ENCODE measurements at places on chromosomes 6 and 20.
A peak's percentile ranks its signal among the peaks of the same experiment; 100 is the strongest.

GRCh38 chr6:141551318-141551717 is 581.4 kb upstream of the GJE1 start:
- no peak for DNase-seq

DNA sequence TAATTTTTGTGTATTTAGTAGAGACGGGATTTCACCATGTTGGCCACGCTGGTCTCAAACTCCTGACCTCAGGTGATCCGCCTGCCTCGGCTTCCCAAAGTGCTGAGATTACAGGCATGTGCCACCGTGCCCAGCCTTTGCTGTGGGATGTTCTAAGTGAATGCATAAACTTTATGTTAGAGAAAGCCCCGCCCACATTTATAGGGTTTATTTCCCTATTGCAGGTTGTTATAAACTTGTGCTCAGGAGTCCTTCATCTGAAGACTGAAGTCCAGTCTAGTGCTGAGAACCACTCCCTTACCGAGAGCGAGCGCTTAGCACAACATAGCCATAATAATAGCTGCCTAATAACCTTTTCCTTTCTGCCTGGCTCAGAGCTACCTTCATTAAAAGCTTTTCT is 75.4 kb upstream of the ZNF217 start:
- no peak for DNase-seq

DNA sequence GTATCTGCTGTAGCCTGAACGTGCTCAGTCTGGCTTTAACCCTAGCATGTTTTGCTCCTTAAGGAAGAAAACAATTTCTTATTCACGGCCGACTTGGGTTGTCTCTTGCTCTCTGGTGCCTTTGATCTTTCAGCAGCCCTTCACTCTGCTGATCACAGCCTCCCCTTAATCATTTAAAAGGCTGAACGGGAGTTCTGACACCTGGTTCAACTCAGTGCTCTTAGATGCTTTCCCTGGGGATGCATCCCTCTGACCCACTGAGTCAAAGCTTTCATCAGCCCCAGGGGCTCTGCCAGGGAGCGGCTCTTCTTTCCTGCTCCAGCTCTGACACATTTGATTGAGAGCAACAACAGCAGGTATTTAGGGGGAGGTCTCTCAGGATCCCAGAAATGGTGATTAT is 79.0 kb upstream of the FYN start:
- DNase-seq, result no peak

DNA sequence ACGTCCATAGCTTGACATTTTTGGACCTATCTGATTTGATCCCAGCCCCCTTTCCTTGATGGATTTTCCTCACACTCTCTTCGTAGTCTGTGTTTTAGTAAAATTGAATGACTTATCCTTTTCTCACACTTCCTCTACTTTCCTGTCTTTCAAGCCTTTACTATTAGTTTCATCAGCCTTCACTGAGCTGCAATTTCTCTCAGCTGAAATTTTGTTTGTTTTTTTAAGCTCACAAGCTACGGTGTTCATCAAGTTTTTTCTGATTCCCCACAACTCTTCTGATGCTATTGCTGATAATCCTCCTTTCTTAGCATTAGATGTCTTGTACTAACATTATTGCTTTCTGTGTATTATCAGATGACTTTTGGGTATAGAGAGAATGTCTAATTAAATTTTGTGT is 263.7 kb downstream of the TBX18 start:
- DNase-seq, result no peak

DNA sequence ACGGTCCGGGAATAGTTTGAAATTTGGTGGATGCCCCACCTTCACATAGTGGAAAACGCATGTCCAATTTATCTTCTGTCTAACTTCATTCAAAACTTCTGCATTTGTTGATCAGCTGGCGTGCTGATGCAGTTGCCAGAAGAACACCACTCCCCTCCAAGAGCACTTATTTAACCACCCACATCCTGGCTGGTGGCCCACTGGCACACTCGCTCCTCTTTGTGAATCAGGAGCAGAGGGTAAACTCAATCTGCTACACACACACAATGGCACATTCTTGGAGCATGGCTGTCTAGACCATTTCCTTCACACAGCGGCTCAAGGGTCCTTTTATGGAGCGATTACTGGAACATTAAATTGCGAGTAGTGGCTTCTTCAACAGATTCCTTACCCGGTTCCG is 55.1 kb upstream of the CEP162 start:
- no peak for DNase-seq

- no peak for DNase-seq
Observed at GRCh38 chr20:33423141-33423834, 20.3 kb downstream of the SNTA1 start.

- DNase-seq, result no peak
Observed at GRCh38 chr6:151109361-151109760, 130.4 kb upstream of the AKAP12 start.

DNA sequence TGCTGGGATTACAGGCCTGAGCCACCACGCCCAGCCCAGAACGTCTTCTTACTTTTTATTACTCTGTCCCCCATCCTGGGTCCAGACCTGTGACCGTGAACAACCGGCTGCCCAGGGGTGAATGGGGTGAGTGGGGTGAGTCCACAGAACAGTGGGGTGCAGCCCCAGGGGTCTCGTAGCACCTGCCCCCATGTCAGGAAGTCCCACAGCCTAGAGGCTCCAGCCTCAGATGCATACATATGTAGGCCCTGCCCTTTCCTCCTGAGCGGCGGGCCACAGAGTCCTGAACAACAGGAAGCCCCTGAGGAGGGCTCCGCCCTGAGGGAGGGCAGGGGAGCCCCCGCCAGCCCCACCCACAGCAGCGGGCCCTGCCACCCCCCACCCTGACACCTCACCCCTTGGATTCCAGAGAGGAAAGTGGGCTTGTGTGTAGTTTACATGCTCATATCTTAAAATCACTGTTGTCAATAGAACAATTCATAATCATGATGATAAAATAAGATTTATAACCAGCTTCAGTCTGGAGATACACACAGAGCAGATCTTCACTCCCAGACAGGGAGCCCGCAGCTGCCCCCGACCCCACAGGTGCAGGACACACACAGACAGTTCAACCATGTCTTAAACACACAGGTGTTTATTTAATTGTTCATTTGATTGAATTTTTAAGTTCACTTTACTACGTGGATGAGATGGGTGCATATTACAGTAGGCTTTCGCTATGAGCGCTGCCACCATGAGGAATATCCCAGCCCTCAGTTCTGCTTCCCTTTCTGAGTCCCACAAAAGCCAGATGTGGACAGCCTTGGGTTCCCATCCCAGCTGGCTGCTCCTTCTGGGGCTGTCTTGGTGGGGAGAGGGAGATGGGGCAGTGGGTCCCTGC is 12.4 kb upstream of the GMEB2 start:
- peak; percentile 63 for DNase-seq

- no peak for DNase-seq
Observed at GRCh38 chr20:48659858-48660257, 167.9 kb downstream of the PREX1 start.

- DNase-seq, result no peak
Observed at GRCh38 chr6:44261581-44261980, 3.8 kb downstream of the NFKBIE start.

- no peak for DNase-seq
Observed at GRCh38 chr6:101700655-101701054, 307.1 kb downstream of the GRIK2 start.

DNA sequence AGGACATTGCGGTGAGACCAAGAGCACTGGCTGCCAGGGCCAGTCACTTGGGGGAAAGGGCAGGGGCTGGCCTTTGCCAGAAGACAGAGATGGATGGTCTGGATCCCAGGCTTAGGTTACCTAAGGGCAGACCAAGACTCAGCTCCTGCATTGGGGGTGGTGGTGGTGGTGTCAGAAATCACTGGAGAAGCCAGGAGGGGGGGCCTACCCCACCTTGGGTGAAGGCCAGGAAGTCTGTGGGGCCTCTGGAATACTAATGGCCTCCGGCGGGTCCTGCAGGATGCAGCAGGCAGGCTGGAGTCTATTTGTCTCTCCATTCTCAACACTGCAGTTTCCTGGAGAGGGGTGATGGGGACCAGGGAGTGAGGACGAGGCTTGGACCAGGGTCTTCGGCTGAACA is 32.8 kb downstream of the CD40 start:
- no peak for DNase-seq

DNA sequence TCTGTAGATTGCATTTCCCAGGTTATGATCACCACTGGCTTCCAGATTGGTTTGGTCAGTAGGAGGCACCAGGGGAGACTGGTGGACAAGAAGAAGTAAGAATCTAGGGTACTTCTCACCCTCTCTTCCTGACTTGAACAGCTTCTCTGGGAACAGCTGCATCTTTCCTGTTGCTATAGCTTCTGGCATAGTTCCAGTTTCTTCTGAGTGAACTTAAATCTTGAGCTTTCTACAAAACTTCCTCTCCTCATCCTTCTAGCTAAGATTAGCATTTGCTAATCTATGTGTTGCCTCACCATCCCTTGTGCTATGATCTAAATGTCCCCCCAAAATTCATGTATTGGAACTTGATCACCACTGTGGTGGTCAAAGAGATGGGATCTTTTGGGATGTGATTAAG is 724.6 kb downstream of the UTRN start:
- DNase-seq, result no peak

GRCh38 chr20:7272512-7272911 is 505.0 kb downstream of the BMP2 start:
- DNase-seq, result no peak

- no peak for DNase-seq
Observed at GRCh38 chr20:19745106-19745505, 13.0 kb upstream of the RIN2 start.

- DNase-seq, result no peak
Observed at GRCh38 chr20:15297059-15297875, 959.9 kb upstream of the FLRT3 start.

DNA sequence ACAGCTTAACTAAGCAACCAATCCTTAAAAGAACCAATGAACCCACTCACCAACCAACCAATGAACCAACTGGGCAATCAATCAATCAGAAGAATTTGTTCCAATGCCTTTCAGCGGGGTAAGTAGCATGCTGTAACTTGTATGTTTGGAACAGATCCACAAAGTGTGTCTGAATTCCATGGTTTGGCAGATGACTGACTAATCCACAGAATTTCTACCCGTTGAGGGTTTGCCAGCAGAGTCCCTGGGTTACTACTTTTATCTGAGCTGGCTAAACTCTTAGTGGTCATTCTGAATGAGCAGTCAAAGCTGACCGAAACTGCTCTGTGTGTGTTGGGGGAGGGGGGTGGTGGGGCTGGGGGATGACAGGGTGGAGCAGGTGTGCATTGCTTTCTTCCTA is 125.0 kb upstream of the JAG1 start:
- DNase-seq, result no peak

DNA sequence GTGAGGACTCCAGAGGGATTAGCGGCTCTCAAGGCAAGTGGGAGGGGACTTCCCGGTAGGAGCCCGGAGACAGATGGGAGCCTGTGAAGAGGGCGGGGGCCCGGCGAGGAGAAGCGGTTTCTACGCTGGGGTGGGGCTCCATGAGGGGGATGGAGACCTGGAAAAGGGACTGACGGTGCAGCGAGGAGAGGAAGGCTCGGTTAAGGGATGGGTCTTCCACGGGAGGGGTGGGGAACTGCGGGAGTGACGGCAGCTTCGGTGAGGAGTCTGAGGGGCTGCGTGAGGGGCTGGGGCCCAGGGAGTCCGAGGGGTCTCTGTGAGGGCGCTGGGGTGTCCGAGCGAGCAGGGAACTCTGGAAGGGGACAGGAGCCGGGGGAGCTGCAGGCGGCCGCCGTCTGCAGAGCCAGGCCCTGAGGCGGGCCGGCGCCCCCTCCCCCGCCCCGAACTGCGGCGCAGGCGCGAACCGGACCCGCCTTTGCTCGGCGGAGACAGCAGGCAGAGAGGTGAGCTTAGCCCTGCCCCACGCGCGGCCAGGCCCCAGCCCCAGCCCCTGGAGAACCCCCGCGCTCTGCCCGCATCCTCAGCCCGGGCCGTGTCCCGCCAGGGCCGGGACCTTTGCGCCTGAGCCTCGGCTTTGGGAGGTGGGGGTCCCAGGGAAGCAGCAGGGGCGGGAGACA is at the start of gene NRSN2:
TSS of gene NRSN2 (plus strand) at position 472 of the 677 bp plus-strand sequence. CDS start 2,533 bp downstream, outside the sequence.
- DNase-seq, result no peak

Data from stimulated activated CD8-positive, alpha-beta memory T cell treated with anti-CD3 and anti-CD28 coated beads, Interleukin-15, amount 100 ng/mL, for 48 hours (primary cell).